NCI-H1436 treated with DMSO at 0.1 percent for 48 hours (cell line): ENCODE measurements at places on chromosomes 16 and 17.

GRCh38 chr17:66230922-66231591, 1.8 kb upstream of the APOH start:
- no peak for DNase-seq

DNA sequence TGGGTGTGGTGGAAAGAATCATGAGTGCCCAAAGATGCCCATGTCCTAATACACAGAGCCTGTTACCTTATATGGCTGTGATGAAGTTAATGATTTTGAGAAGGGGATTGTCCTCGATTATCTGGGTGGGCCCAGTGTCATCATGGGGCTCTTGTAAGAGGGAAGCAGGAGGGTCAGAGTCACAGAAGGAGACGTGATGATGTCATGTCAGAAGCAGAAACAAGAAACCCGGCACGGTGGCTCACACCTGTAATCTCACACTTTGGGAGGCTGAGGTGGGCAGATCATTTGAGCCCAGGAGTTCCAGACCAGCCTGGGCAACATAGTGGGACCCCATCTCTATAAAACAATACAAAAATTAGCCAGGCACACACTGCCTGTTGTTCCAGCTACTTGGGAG, 55.2 kb upstream of the MGAT5B start:
- no peak for DNase-seq

DNA sequence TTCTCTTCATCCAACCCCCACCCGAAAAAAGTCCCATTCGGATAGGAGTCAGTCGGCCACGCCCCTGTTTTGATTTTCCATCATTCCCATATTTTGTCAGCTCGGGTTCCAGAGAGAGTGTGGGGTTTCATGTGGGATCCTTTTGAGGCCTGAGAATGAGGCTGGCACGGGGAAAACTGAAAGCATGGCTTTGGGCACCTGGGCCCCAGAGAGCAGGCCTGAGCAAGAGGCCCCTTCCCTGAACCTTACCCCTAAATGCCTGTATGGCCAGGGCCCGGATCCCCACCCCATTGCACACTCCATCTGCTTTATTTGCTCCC, 4.6 kb upstream of the HOXB4 start:
- DNase-seq, result no peak

GRCh38 chr17:45231481-45232116, 9.9 kb downstream of the FMNL1 start:
- no peak for DNase-seq

- DNase-seq, result no peak
Measured at GRCh38 chr17:534071-534691, 180.5 kb downstream of the VPS53 start.

DNA sequence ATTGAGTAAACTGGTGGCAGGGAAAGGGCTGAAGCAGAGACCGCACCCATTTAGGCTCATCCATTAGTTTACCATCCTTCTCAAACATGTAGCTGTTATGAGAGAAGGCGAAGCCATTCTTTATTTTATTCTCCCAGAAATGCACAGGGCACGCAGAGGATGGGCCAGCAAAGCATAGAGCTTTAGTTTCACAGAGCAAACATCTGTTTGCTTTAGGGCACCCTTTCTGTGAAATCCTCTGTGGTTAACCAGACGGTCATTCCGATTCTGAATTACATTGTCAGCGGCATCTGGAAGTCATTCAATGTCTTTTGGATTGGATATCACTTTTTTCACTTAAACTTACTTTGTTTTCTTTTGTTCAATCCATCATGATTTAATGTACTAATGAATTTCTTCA, 96.0 kb downstream of the TOX3 start:
- DNase-seq, result no peak
